ENCODE measurements at places on chromosomes 12 and 14.

GRCh38 chr12:88509851-88510250, 70.4 kb downstream of the KITLG start:
- no peak for DNase-seq

DNA sequence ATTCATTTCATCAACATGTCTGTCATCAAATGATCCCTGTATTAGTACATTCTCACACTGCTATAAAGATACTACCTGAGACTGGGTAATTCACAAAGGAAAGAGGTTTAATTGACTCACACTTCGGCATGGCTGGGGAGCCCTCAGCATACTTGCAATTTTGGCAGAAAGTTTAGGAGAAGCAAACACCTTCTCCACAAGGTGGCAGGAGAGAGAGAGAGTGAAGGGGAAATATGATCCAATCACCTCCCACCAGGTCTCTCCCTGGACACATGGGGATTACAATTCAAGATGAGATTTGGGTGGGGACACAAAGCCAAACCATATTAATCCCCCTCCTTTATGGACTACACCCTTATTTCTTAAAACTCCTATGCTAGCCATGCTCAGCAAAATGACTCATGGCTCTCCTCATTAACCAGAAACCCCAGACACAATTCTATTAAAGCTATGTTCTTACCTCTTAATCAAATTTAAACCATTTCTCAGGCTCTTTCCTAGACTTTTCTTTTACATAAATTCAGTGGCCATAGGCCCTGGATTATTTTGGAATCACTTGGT, 932.3 kb downstream of the FLRT2 start:
- DNase-seq = peak; percentile 60

- DNase-seq = no peak
Measured at GRCh38 chr12:12673296-12673695, 22.7 kb downstream of the GPR19 start.

GRCh38 chr12:79643821-79644220, 46.9 kb downstream of the PAWR start:
- DNase-seq = no peak
